ENCODE measurements at places on chromosomes 1 and 21.

DNA sequence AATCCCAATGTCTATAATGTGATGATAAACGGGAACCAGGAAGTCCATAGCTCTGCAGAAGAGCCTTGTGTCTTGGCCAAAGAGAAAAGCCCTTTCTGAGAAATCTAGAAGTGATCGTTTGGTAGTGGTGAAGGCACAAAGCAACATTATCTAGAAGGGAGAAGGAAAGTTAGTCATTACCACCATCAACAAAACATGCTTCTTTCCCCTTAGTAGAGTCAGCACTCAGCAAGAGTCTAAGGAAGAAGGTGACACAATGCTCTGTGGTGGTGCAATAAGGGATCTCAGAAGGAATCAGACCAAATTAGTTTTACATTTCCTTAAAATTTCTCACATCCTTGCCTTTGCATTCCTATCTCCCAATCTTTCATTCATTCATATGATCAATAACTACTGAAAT is 134.4 kb upstream of the PRDX6 start:
- DNase-seq: no peak

GRCh38 chr1:225847610-225848009 is 34.6 kb downstream of the TMEM63A start:
- DNase-seq: no peak

- no peak for DNase-seq
Measured at GRCh38 chr1:203521074-203521794, 27.3 kb downstream of the OPTC start.

GRCh38 chr1:184965944-184966860 is 8.1 kb downstream of the NIBAN1 start:
- DNase-seq: no peak

- DNase-seq: no peak
Measured at GRCh38 chr1:10606064-10606463, 131.3 kb downstream of the PEX14 start.

GRCh38 chr1:34786521-34787325 is 5.7 kb downstream of the GJB3 start:
- DNase-seq: peak; percentile 37

DNA sequence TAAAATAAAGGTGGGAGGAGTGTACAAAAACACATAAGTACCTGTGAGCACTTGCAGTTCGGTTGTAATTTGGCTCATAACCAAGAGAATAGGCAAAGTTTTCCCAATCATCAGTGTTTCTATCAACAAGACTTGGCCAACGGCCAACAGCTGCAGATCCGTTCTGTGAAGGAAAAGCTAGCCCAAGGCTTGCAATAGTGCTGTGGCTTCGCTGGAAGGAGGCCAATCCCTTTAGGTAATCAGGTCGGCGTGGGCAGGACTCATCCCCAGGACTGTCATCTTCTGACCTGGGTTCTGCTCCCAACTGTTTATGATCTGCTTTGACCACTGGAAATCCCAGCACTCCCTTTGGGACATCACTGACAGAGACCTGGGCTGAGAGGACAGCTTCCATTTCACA is 107.8 kb downstream of the LYST start:
- DNase-seq: no peak

- no peak for DNase-seq
Measured at GRCh38 chr1:93051961-93052360, 27.1 kb upstream of the MTF2 start.

DNA sequence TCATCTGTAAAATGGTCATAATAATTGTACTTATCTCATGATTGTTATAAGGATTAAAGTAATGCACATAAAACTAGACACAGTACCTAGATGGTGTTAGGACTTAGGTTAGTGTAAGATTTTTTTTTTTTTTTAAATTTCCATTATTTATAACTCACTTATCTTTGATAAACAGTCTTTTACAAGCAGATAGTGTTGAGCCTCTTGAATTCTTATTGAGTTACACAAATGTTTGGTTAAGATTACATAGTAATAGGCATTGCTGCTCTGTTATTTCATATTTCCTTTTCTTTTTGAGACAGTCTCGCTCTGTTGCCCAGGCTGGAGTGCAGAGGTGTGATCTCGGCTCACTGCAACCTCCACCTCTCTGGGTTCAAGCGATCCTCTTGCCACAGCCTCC is 15.4 kb downstream of the MRPS6 start:
- no peak for DNase-seq

- DNase-seq: no peak
Measured at GRCh38 chr1:211613951-211614350, 35.0 kb upstream of the SLC30A1 start.

DNA sequence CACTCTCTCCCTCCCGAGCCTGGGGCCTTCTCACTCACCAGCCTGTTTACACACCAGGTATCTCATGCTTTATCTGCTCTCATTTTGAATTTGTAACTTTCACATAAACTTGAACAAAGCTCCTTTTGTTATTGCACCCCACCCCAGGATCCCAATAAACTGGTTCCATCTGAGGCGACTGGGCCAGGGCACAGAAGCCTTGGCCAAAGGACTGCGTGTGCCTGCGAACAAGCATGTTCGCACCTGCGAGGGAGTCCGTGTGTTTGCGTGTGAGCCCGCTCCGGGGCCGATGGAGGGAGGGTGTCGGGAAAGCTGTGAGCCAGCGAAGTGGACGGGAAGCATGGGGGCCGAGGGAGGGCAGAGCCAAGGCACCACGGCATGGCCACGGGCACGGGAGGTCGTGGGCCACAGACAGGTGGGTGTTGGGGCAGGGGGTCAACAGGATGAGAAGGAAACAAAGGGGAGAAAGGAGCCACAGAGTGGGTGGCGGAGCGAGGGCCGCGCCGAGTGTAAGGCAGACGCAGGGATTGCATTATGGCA is 98.8 kb downstream of the CASZ1 start:
- no peak for DNase-seq

DNA sequence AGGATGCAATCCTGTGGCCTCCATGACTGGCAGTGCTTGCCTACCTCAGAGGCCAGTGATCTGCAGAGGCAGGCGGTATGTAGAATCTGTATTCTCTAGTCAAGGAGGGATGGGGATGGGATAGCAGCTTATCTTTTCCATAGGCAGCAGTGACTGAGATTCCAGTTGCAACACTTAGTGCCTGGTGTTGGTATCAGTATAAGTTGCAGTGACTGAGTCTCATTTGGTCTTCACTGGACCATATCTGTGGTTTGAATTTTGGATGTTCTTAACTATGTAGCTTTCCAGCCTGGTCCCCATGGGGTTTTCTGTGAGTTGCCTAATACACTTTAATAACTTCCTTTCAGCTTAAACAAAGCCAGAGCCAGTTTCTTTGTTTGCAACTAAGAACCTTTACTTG is 16.5 kb downstream of the DYRK1A start:
- DNase-seq: no peak

All from activated CD4-positive, alpha-beta T cell treated with anti-CD3 and anti-CD28 coated beads, Interleukin-2, amount 50 U/mL, for 24 hours (primary cell).